IPS DF 6.9 (cell line): ENCODE measurements at places on chromosomes 5 and 9.

DNA sequence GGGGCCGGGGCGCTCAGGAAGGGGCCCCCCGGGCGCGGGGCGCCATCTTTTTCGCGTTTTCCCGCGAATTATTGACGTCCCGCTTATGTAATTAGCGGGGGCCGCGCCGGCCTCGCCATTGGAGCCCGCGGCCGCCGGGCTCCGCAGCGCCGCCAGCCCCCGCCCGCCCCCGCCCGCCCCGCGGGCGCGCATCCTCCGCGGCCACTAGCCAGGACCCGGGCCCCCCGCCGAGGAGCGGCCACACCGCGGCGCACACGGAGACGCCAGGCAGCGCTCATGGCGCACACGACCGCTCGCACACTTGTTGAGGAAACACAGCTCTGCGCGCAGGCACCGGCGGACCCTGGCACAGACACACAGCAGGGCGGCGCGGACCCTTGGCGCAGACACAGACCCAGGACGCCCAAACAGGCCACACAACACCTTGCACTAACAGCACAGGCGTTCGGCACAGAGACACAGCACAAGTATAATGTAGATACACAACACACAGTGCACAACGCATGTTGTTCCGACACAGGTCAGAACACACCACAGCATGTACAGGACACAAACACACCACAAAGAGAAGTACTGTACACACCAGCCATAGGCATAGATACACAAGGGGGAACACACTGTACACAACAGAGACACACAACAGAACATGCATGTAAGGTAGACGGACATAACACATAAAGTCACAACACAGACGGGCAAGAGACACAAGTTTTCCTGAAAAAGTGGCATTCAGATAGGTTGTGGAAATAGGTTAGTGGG is 467 bp upstream of the PHF19 start:
- no peaks in the 10 kb centered on the region for H3K27me3 ChIP-seq
- H3K36me3 ChIP-seq, result no peaks in the 10 kb centered on the region
- DNase-seq, result no peak
- peaks cover 24% of the 10 kb centered on the region for H3K4me1 ChIP-seq
- H3K27ac ChIP-seq, result no peak overlapping the region

DNA sequence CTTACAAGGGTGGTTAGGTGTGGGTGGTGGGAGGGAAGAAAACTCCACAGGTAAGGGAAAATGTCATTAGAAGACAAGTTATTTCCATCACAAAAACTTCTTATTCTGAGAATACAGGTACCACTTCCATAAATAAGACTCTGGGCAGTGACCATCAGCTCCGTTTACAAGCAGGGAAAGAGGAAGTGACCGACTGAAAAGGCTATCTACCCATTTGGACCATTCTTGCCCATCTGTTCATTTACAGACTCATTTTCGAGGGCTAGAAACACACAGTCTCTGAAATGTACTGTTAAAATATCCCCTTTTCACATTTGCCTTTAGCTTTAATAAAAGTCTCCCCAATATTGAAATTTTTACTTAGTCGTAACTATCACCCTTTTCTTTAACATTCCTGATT is 79.5 kb downstream of the TTC39B start:
- no peak overlapping the region for H3K27ac ChIP-seq
- DNase-seq, result no peak
- H3K27me3 ChIP-seq, result no peaks in the 10 kb centered on the region

DNA sequence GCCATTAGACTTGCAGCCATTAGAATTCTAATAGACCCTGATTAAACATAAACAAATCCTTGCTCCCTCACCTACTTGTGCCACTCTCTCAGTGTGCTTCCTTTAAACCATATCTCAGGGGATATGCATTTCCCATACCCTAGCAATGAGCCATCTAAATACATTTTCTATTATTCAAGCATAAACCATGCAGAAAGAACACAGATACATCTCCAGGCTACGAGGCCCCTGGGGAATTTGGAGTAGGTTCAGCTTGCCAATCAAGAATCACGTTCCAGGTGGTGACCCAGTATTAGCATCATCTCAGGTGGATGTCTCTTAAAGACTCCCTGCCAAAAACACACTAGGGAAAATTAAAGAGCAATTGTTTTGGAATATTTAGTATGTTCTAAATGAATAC is 93.0 kb upstream of the CCL21 start:
- no peaks in the 10 kb centered on the region for H3K4me1 ChIP-seq
- H3K27ac ChIP-seq, result no peak overlapping the region
- no peaks in the 10 kb centered on the region for H3K27me3 ChIP-seq
- no peaks in the 10 kb centered on the region for H3K36me3 ChIP-seq

- H3K4me1 ChIP-seq, result no peaks in the 10 kb centered on the region
- H3K36me3 ChIP-seq, result no peaks in the 10 kb centered on the region
- no peak overlapping the region for H3K27ac ChIP-seq
- no peak overlapping the region for H3K4me3 ChIP-seq
Observed at GRCh38 chr9:37951671-37952449, 47.9 kb upstream of the SLC25A51 start.

GRCh38 chr9:114718801-114719221 is 36.8 kb upstream of the TEX48 start:
- H3K27me3 ChIP-seq, result peaks cover 2% of the 10 kb centered on the region; the same call in 1 of the 2 replicates
- H3K36me3 ChIP-seq, result no peaks in the 10 kb centered on the region
- H3K4me1 ChIP-seq, result no peaks in the 10 kb centered on the region; the same call in 1 of the 2 replicates
- H3K27ac ChIP-seq, result no peak overlapping the region

DNA sequence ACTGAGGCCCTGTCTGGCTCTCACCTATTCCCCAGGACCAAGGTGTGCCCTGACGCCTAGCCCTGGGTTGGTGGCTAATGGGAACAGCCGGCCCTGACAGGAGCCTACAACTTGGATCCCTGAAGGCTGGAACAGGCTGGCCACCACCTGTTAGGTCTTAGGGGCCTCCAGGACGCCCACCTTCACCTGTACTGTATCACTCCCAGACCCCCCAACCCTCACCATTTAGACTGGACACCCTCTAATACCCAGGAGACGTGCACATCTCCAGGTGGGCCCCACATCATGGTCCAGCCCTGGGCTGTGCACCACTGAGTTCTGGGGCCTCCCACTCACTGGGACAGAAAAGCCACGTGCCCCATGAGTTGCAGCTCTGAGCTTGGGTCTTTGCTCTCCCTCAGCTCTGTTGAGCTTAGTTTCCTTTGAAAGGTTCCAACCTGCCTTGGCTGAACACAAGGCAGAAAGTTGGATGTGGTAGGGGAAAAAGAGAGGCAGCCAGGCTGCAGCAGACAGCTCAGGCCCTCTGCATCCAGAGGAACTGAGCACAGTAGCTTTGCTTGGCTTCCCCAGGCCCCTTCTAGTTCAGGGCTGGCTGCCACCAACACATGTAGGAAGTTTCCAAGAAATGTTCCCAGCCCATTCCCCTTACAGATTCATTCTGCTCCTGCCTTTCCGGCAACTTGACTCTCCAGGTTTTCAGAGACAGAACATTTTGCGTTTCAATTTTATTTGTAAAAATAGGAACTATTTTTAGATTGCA is 116.8 kb upstream of the TBC1D2 start:
- H3K36me3 ChIP-seq, result no peaks in the 10 kb centered on the region
- no peak overlapping the region for H3K4me3 ChIP-seq
- no peak for DNase-seq
- H3K27ac ChIP-seq, result no peak overlapping the region

GRCh38 chr5:31987985-31988710 is 186.0 kb downstream of the GOLPH3 start:
- peaks cover 6% of the 10 kb centered on the region; the same call in 1 of the 2 replicates for H3K4me1 ChIP-seq
- H3K36me3 ChIP-seq, result no peaks in the 10 kb centered on the region
- H3K27me3 ChIP-seq, result no peaks in the 10 kb centered on the region
- no peak overlapping the region for H3K4me3 ChIP-seq

DNA sequence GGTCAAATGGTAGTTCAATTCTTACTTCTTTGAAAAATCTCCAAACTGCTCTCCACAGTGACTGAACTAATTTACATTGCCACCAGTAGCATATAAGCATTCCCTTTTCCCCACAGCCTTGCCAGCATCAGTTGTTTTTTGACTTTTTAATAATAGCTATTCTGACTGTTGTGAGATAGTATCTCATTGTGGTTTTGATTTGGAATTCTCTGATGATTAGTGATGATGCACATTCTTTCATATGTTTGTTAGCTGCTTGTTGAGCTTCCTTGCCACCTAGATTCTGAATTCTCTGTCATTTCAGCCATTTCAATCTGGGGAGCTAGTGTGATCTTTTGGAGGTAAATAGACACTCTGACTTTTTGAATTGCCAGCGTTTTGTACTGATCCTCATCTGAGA is 24.0 kb downstream of the CDK20 start:
- H3K4me1 ChIP-seq, result no peaks in the 10 kb centered on the region
- no peak for DNase-seq
- H3K4me3 ChIP-seq, result no peak overlapping the region
- H3K36me3 ChIP-seq, result no peaks in the 10 kb centered on the region

- H3K27ac ChIP-seq, result no peak overlapping the region
- H3K27me3 ChIP-seq, result no peaks in the 10 kb centered on the region
- no peaks in the 10 kb centered on the region for H3K36me3 ChIP-seq
Observed at GRCh38 chr9:134239130-134239903, 75.0 kb upstream of the RNU6ATAC start.

GRCh38 chr9:94918038-94918753 is 191.7 kb downstream of the AOPEP start:
- H3K36me3 ChIP-seq, result no peaks in the 10 kb centered on the region
- DNase-seq, result no peak
- no peak overlapping the region for H3K27ac ChIP-seq
- no peaks in the 10 kb centered on the region for H3K27me3 ChIP-seq
- no peak overlapping the region for H3K4me3 ChIP-seq

GRCh38 chr9:84711936-84712335 is 42.4 kb downstream of the NTRK2 start:
- no peaks in the 10 kb centered on the region for H3K36me3 ChIP-seq
- peaks cover 3% of the 10 kb centered on the region; the same call in 1 of the 2 replicates for H3K4me1 ChIP-seq
- H3K27me3 ChIP-seq, result no peaks in the 10 kb centered on the region
- H3K4me3 ChIP-seq, result no peak overlapping the region
- DNase-seq, result no peak
- no peak overlapping the region for H3K27ac ChIP-seq

DNA sequence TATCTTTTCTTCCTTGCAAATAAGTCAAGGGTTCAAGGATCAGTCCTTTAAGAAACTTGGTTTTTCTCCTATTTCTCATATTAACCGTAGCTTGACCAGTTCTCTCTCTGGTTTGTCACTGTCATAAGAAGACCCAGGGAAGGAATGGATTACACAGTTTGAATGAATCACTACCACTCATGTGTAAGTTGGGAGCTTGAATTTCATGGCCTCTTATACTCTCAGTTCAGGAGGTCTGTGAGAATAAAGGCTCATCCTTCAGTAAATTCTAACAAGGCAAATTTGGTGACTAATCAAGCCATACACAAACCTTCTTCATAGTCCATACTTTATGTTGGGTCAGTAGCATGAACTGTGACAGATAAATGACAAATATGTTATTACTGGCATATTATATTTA is 323.1 kb upstream of the ACTBL2 start:
- no peak for DNase-seq
- H3K27me3 ChIP-seq, result no peaks in the 10 kb centered on the region
- no peaks in the 10 kb centered on the region for H3K36me3 ChIP-seq
- no peak overlapping the region for H3K4me3 ChIP-seq

DNA sequence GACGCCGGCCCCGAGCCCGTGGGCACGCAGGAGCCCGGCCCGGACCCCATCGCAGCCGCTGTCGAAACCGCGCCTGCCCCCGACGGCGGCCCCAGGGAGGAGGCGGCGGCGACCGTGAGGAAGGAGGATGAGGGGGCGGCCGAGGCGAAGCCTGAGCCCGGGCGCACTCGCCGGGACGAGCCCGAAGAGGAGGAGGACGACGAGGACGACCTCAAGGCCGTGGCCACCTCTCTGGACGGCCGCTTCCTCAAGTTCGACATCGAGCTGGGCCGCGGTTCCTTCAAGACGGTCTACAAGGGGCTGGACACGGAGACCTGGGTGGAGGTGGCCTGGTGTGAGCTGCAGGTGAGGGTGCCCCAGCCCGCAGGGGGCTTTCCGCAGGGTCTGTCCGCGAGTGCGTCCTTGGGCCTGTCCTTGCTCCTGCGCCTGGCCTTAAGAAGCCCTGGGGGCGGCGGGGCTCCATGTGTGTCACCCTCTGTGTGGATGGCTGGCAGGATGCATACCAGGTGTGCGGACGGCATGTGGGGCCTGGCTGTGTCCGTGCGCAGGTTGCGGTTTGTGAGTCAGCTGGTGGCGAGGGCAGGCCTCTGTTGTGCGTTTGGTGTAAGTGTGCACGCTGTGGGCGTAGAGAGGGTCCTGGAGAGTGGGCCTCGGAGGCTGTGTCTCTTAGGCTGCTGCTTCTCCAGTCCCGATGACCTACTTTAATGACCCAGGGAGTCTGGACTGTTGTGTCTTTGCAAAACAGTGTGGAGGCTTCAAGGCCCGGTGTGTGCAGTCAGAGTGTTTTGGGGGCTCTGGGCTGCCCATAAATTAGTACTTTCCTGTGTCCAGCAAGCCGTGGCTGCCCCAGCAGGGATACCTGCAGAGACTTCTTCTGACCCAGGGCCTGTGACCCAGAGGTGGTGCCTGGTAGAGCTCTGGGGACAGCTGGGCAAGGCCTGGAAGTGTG is 1.6 kb downstream of the WNK2 start:
- H3K4me3 ChIP-seq, result peak overlapping the region; percentile 72; the same call in 1 of the 2 replicates
- DNase-seq, result no peak
- peaks cover 3% of the 10 kb centered on the region; the same call in 1 of the 2 replicates for H3K27me3 ChIP-seq
- peaks cover 3% of the 10 kb centered on the region for H3K4me1 ChIP-seq

GRCh38 chr5:74311961-74312360 is 328.6 kb downstream of the ENC1 start:
- H3K36me3 ChIP-seq, result no peaks in the 10 kb centered on the region
- no peak for DNase-seq
- no peaks in the 10 kb centered on the region for H3K27me3 ChIP-seq
- no peak overlapping the region for H3K4me3 ChIP-seq
- H3K4me1 ChIP-seq, result no peaks in the 10 kb centered on the region

GRCh38 chr5:136145030-136145429 is 12.4 kb downstream of the SMAD5 start:
- DNase-seq, result no peak
- H3K36me3 ChIP-seq, result no peaks in the 10 kb centered on the region
- H3K27me3 ChIP-seq, result no peaks in the 10 kb centered on the region
- H3K4me3 ChIP-seq, result no peak overlapping the region
- no peak overlapping the region for H3K27ac ChIP-seq

- no peaks in the 10 kb centered on the region for H3K36me3 ChIP-seq
- no peaks in the 10 kb centered on the region for H3K27me3 ChIP-seq
- DNase-seq, result no peak
Observed at GRCh38 chr5:94793113-94793815, 174.8 kb downstream of the SLF1 start.

DNA sequence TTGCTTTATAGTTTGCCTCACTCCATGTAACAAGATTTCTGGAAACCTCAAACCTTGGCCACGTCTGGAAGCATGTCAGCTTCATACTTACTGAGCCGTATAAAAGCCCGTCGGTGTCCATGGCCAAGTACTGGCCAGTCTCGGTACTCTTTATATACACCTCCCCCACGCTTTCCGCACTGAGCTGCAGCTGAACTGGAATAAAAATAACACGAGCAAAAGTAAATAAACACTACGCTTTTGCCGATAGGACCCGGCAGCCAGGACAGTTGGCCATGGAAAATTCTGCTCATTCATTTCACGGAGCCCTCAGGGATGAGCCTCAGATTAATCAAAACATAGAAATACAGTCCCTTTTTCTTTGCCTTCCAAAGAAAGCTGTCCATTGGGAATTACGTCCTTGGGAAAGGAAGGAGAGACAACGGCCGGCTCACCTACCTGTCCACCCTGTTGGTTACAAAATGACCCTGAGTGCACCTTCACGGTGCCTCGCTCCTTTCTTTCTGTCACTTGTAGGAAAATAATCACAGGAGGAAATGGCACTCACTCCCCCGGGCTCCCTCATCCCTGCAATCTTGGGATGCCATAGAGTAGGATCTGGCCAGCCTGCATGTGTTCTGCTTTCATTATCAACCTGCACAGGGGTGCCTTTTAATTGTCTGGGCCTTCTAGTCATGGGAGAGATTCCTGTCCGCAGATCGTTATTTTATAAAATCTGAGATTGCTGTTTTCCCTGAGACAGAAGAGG is 85.1 kb downstream of the FGF1 start:
- H3K27me3 ChIP-seq, result no peaks in the 10 kb centered on the region
- no peak for DNase-seq
- no peak overlapping the region for H3K27ac ChIP-seq
- no peaks in the 10 kb centered on the region for H3K36me3 ChIP-seq
